Fibroblast of skin of abdomen (primary cell): ENCODE measurements at places on chromosomes 2 and 18.

- peak; percentile 94 for DNase-seq
These were observed 143.9 kb upstream of the FN1 start for GRCh38 chr2:215579809-215580208.

DNA sequence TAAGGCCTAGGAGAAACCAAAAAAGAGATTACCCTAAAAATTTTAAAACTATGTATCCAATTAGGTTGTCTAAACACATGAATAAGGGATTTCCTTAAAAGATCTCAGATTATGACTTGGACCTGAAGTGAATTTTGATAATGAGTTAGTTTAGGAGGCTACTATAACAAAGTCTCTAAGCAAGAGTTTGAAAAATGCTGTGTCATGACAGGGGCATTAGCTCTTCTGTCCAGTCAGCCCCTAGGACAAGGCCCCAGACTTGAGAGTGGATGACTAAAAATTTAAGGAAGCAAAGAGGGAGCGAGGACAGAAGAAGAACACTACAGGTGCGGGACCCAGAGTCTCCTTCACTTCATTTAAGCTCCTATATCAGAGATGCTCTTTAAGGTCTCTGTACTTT lies 135.9 kb downstream of the DTNB start:
- no peak for DNase-seq

DNA sequence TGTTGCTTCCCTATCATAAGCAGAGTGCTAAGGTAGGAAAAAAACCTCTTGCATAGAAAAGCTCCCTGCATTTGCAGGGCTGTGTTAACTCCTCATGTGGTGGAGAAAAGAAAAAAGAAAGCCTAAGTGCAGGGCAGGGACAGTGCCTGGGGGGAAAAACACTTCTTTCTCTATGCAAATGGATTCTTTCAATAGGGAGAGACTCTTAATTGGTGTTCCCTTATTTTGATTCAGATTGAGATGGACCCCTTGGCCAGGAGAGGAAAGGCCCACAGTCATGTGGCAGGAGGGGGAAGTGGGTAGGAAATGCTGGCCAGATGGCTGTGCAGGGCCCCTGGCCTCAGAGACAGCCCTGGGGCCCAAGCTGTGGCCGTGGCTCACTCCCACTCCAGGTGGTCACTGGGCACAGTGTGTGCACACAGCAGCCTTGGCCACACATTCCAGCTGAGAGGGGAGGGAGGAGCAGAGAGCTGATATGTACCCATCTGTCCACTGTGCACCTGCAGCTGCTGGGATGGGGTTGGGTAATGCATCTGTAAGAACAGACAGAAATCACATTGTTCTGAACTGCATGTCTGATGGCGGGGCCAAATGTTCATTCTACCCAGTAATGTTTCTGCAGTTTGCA lies 410.4 kb downstream of the DSC3 start:
- DNase-seq, result no peak

DNA sequence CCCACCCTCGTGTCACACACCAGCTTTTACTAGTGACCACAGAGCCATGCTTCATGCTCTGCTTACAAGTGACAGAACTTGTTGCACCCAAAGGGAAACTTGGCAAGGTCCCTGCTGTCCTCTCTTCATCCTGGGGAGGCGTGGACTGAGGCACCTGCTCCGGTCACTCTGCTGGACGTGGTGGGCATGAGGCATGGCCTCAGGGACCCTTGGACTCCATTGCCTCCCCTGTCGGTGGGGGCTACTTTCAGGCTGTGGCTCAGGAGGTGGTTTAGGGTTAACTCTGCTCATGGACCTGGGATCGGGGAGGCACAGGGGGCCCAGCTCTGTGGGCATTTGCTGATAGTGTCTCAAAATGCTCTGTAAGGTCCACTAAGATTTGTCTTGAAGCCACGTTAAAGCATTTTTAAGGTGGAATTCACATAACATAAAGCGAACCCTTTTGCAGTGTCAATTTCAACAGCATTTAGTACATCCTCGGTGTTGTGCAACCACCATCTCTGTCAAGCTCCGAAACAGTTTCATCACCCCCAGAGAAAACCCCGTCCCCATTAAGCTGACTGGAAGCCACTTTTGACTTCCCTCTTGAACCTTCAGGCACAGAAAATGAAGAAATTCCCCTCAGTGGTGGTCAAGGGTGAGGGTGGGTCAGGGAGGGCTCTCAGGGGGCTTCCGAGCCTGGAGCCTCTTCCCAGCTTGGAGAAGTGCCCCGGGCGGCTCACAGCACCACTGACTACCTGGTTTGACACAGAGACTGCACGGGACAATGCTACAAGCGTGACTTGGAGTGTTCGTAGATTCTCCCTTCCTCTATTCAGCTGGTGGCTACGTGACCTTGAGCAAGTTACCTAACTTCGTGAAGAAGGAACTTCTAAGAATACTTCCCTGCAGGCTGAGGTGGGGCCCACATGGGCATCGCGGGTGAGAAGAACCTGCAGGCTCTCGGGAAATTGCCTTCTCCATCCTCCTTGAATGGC lies 100.0 kb upstream of the HDAC4 start:
- no peak for DNase-seq

DNA sequence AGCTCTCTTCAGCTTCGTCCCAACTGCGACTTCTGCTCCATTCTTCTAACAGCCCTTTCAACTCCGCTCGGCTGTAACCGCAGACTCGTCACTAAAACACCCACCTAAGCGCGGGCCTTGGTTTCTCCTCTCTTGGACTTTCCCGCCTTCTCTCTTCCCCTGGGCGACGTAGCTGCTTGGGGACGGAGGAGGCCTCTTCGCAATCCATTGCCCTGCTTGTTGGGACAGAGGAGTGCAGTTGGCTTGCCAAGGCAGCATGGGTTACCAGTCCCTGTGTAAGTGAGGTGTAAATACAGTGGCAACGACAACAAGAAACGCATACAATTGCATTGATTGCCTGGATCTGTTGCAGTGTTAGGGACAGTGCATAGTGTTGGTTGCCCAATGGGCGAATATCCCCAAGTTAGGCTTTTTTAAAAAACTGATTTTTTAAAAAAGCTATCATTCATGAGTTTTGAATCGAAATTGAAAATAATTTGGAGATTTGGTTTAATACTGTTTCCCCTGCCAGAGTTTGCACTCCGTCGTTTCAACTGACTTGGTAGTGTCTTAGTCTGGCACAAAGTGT lies 484 bp upstream of the DARS1 start:
- no peak for DNase-seq

DNA sequence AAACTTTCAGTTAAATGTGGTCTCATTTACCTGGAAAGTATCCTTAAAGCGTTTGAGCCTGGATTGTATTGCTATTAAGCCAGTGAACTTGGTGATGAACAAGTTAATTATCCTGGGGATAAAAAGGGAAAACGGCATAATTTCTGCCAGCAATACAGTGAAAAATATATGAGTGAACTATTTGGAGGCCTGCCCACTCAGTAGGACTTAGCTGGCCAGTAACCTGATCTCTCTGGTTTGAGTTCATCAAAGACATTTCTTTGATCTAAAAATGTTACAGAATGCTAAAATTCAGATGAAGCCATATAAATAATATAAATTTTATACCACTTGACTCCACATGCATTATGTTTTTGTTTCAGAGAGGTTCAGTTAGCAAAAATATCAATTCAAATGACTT lies 241.1 kb upstream of the VWC2L start:
- peak; percentile 26 for DNase-seq

GRCh38 chr2:236525411-236525997 lies 44.1 kb upstream of the ACKR3 start:
- peak; percentile 49 for DNase-seq

- DNase-seq, result peak; percentile 39
These were observed 11.3 kb upstream of the TMEM214 start for GRCh38 chr2:27021253-27022049.

DNA sequence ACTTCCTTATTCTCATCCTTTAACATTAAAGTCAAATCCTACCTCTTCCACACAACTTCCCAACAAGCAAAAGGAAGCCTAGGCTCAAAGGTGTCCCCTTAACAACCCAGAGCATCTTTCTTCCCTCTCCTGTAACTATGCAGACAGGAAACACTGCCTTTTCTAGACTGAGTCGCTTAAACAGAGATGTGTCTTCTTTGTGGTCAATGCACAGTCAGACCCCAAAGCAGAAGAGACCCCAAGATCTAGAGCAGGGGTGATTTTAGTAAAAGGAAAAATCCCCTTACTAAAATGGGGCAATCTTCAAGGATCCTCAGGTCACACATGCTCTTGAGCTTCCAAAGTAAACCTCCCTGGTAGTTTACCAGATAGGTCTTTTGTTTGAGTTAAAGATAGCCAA lies 86.6 kb upstream of the POMC start:
- no peak for DNase-seq

- DNase-seq, result peak; percentile 48
These were observed 230.3 kb upstream of the TRIB2 start for GRCh38 chr2:12486205-12487118.

GRCh38 chr2:226991663-226992062 lies 155.8 kb downstream of the RHBDD1 start:
- DNase-seq, result no peak

DNA sequence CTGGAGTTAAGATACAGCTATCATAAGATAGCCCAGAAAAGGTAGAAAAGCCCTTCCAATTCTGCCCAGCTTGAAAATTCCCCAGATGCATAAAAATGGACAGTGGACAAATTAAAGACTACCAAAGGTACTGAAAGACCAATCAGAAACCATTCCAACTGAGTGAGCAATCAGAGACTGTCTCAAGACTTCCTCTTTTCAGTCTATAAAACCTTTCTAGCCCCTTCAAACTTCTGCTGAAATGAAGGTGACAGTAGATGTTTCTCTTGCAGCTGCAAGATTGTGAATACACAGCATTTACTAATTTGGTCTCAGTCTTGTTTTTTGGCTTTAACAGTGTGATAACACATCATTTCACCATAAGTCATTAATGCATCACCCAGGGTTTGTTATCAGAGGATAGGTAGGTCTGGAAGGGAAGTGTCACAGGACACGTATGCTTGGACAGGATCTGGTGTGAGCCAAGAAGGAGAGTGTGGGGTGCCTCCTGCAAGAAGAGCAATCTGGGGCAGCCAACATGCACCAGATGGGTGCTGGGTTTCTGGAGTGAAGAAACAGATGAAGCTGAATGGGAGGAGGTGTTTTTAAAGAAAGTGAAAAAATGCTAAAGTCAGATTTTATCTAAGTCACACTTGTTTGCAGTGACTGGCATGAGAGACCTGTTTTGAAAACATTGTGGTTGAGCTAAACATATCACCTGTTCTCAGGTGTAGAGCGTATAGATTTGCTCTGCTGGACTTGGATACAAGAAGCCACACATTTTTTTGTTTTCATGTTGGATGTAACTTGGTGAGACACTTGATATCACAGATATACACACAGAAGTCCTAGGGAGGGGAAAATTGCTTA lies 75.3 kb upstream of the DDX18 start:
- no peak for DNase-seq

GRCh38 chr2:232420073-232420454 lies 13.4 kb downstream of the ALPG start:
- DNase-seq, result no peak

- peak; percentile 6 for DNase-seq
These were observed 210.1 kb upstream of the LRATD1 start for GRCh38 chr2:14422426-14422825.

GRCh38 chr2:149492923-149493322 lies 94.7 kb downstream of the MMADHC start:
- no peak for DNase-seq

GRCh38 chr2:1606421-1607235 lies 137.7 kb downstream of the PXDN start:
- peak; percentile 39 for DNase-seq

DNA sequence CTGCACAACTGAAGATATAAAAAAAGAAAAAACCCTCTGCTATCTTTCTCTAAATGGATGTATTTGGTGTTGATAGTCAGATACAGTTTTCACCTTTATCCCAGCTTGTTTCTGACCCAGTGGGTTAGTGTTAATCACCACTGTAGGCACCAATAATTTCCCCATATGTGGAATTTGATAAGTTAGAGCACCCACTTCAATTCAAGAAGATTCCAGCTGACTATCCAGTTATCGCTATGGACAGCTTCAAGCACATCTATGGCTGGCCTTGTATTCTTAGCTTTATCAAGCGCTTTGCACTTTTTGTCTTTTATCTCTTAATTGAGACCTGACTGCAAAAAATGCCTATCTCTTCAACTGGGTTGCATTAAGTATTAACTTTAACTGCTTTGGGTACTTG lies 200.4 kb downstream of the NR4A2 start:
- DNase-seq, result no peak

DNA sequence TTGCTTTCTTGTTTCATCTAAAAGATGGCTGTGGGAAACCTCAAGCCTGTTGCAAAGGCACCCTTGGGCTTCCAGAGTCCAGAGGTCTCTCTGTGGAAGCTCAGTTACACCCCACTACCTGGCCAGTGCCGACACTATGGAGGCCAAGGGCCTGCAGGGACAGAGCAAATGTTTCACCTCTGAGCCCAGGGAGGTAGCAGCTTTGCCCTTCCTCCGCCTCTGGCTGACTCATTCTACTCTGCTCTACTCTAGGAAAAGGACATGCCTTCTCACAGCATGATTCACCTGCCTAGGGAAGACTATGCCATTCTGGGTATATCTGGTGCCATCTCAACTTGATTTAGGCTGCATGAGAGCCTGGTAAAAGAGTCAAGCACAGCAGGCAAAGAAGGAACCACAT lies 12.2 kb downstream of the MYOM1 start:
- no peak for DNase-seq

GRCh38 chr2:86466306-86466705 lies 25.1 kb downstream of the KDM3A start:
- DNase-seq, result no peak

GRCh38 chr2:175111200-175111657 lies 56.8 kb downstream of the ATF2 start:
- peak; percentile 51 for DNase-seq

DNA sequence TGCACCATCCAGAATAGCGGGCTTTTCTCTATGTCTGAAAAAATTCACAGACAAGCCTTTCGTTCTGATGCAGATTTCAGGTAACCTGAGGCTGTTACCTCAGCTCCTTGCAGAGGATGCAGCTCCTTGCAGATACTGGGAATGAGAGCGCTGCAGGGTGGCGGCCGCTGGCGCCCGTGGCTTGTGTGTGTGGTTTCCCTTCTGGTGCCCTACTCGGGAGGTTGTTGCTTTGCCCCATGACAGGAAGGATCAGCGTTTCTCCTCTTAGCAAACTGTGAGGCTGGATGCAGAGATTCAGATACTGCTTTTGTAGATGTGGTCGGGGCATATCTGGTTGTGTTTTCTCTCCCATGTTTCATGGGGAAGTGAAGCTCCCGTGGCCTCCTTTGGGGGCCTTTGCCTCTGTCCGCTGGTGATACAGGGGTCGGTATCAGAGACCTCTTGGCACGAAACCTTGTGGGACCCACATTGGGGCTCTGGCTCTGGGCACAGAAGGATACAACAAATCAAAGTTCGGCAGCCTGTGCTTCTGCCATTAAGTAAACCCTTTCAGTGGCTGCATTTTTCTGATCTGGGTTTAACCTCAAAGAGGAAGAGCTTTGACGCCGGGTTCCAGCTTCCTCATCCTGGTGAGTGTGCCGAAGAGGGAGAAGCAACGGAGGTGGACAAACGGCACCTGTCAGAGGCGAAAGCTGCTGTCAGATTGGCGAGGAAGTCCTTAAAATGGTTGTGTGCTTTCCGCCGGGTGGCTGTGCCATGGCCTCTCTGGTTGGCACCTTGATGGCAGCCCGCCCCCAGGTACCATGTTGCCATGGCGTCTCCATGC lies 127.8 kb downstream of the MBP start:
- no peak for DNase-seq
